ENCODE measurements at places on chromosomes 6 and 20.

DNA sequence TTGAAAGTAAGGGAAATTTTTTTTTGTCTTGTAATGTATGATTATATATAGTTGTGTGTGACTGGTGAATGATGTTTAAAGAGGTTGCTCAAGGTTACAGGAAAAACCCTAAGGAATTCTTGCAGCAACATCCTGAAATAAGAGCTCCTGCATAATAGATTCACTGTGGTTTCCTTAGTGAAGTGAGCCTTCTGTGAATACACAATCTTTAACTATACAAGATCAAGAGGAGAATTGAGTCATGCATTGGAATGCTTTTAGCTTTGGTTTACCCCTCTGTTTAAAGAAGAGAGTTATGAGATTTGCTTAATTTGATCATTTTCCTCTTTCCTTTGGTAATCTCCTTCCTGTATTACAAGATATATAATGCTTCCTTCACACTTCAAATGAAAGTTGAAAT is 141.6 kb upstream of the EYA4 start:
- no peak for DNase-seq

DNA sequence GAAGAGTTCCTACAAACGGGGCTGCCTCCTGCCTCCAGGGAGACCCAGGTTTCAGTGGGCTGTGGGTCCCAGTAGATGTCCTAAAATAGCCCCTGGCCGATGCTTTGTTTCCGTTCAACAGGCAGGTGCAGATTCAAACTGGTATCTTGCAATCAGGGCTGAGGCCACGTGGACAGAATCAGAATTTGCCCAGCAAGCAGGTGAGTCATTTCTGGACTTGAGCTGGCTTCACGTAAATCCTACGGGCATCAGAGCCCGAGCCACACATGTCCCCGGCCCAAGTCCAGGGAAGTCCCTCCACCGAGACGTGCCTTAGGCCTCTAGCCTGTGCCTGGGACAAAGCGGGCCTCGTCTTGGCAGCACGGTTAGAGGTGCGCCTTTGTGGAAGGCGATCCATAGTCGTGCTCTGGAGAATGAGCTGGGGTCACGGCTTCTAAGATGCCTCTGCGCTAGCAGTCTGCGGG is 101.6 kb upstream of the FRMD1 start:
- no peak for DNase-seq

- DNase-seq = no peak
Observed at GRCh38 chr20:16661756-16662155, 68.1 kb upstream of the SNRPB2 start.

- no peak for DNase-seq
Observed at GRCh38 chr6:100447081-100447899, 17.4 kb downstream of the SIM1 start.

DNA sequence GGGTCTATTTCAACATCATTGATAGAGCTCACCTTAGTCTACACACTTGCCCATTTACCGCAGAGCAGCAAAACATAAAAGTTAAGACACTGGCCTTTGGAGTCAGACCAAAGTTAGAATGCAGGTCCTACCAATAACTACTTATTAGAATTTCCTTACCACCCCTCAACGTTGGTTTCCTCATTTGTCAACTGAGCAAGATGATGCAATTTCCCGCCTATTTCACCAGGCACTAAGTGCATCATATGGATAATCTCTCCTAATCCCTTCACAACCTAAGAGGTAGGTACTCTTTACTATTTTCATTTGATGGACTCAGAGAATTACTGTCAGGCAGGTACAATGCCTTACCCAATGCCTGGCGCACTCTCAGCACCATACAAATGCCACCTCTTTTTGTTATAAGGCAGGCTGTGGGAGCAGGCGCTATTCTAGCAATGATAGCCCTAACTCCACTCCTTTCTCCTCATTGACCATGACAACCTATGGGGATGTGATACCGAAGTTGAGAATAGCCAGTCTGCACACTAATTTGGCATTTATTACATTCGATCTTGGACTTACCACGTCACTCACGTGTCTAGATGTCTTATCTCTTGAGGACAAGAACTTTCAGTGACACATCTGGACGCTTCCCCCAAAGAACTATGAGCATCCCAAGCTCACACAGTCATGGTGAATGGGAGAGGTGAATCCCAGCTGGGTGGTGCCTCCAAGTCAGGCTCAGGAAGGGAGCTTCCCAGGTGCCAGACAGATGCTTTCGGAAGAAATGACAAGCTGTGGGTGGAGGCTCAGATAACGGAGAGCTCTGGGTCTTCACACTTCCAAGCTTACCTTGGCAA is 128.1 kb upstream of the STMND1 start:
- DNase-seq = no peak

- DNase-seq = no peak
Observed at GRCh38 chr6:107956586-107957307, 1.3 kb downstream of the SEC63 start.

Data from stimulated activated CD8-positive, alpha-beta memory T cell treated with anti-CD3 and anti-CD28 coated beads, Interleukin-7, amount 100 ng/mL, for 48 hours (primary cell).